ENCODE measurements at places on chromosomes 11 and 22. TPM values are rescaled to one million over a fixed set of nuclear protein-coding genes. Genes with fewer than 3 reads are reported as not detected.

GRCh38 chr22:24445481-24446259 is 18.3 kb downstream of the ADORA2A start:
- peaks cover 8% of the 10 kb centered on the region for H3K27me3 ChIP-seq
- DNase-seq: no peak
- no peak overlapping the region for H3K4me3 ChIP-seq
- H3K36me3 ChIP-seq: peaks cover 4% of the 10 kb centered on the region
- H3K4me1 ChIP-seq: peaks cover 23% of the 10 kb centered on the region

- H3K4me1 ChIP-seq: no peaks in the 10 kb centered on the region
- peaks cover 7% of the 10 kb centered on the region for H3K36me3 ChIP-seq
- no peak overlapping the region for H3K4me3 ChIP-seq
- H3K27me3 ChIP-seq: peaks cover 2% of the 10 kb centered on the region
Measured at GRCh38 chr22:45838305-45838887, 138.6 kb downstream of the WNT7B start.

- H3K27me3 ChIP-seq: no peaks in the 10 kb centered on the region
- DNase-seq: no peak
- H3K36me3 ChIP-seq: no peaks in the 10 kb centered on the region
- H3K27ac ChIP-seq: no peak overlapping the region
- H3K4me1 ChIP-seq: peaks cover 5% of the 10 kb centered on the region
Measured at GRCh38 chr11:40226654-40227053, 1232.8 kb downstream of the LRRC4C start.

GRCh38 chr11:128796270-128796669 is 70.8 kb downstream of the KCNJ1 start:
- H3K27ac ChIP-seq: no peak overlapping the region
- peaks cover 13% of the 10 kb centered on the region for H3K4me1 ChIP-seq
- no peak for DNase-seq
- peaks cover 64% of the 10 kb centered on the region for H3K36me3 ChIP-seq

SMTNL1 gene
- total RNA-seq: 45.2 TPM

OVCH2 gene
- 0.85 TPM for total RNA-seq

ANKK1 gene
- 0.18 TPM for total RNA-seq

PKP3 gene
- 0.49 TPM for total RNA-seq

NUP98 gene
- total RNA-seq: 59.9 TPM
